ENCODE measurements at places on chromosomes 6 and 20. TPM values are rescaled to one million over a fixed set of nuclear protein-coding genes. Genes with fewer than 3 reads are reported as not detected.

- DNase-seq = no peak
Observed at GRCh38 chr6:26554447-26554696, 16.2 kb downstream of the HMGN4 start.

DNA sequence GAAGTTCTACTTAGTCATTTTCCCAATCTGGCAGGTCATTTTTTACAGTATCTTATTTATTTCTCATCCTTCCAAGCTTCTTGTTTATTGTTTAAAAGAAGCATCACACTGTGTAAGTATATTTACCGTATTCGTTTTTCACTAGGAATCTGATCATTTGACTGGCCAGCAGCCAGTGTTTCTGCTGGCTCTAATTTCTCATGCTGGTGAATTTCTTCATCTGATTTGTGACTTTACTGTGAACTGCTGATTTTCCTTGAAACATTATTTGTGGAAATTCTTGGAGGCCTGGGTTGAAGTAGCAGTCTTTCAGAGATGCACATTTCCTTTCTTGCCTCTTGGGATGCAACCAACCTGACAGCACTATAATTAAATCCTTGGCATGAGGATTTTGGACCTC, 65.9 kb downstream of the PREP start:
- DNase-seq = no peak

DNA sequence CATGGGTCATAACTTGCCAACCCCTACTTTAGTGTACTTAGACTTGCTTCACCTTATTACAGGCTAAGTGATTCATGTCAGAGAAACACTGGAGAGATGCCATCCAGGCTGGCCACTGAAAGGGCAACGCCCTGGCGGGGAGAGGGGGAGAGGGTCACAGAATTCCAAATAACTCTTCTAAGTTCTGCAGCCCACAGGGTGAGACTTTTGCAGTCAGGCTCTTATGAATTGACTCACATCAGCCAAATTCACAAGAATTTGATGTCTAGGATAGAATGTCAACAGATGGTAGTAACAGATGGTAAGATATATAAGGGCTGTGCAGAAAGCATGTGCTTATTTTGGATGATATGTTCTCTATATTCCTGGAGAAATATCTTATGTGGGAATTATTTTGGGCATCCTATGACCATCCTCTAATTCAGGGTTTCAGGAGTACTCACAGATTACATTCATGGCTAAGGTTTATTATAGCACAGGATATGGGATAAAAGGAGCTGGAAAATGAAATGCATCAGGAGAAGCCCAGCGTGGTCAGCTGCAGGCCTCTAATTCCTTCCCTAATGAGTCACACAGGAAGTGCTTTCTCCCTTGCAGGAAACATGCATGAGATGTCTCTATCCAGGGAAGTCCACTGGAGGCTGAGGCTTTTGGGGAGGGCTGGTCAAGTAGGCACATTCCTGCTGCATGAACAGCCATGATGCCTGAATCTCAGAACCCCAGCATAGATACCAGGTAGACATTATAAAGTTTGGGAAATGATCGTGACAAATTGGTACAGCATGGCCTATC, 58.7 kb upstream of the RIN2 start:
- no peak for DNase-seq

DNA sequence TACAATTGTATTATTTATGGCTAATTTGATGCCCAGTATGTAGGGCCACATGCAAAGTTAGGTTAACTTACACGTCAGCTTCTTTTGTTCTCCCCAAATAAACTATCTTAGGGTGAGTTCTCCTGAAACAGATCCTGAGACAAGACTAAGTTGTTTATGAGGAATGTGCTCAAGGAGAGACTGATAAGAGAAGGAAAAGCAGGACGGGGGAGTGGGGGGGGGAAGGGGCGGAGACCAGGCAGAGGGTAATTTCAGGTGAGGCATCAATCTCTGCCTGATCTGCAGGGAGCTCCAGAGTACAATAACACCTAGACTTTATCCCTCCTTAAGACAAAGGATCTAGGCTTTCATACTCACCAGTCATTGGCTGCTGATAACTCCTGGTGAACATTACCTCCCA, 220.6 kb upstream of the BTBD3 start:
- no peak for DNase-seq

GRCh38 chr6:162777091-162777490, 49.3 kb downstream of the PACRG start:
- no peak for DNase-seq

- DNase-seq = no peak
Observed at GRCh38 chr6:74505391-74505790, 700.5 kb downstream of the COL12A1 start.

DNA sequence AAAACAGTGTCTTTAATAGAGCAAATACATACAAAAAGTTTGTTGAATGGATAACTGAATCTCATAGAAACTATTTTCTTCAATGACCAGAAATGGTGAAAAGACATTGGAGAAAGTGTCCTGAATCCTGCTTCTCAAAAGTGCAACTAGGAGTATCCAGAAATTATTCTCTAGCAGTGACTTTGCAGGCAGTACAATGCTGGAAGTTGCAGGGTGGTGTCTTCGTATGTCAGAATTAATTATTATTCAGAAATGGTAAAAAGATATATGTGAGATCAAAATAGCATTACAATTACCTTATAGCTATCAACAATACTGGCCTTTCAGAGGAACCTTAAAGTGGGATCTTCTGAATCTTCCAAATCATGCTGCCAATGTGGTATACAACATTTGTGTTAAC, 10.0 kb downstream of the FRK start:
- no peak for DNase-seq

GRCh38 chr6:117481926-117482239, 591 bp upstream of the DCBLD1 start:
- DNase-seq = no peak

DNA sequence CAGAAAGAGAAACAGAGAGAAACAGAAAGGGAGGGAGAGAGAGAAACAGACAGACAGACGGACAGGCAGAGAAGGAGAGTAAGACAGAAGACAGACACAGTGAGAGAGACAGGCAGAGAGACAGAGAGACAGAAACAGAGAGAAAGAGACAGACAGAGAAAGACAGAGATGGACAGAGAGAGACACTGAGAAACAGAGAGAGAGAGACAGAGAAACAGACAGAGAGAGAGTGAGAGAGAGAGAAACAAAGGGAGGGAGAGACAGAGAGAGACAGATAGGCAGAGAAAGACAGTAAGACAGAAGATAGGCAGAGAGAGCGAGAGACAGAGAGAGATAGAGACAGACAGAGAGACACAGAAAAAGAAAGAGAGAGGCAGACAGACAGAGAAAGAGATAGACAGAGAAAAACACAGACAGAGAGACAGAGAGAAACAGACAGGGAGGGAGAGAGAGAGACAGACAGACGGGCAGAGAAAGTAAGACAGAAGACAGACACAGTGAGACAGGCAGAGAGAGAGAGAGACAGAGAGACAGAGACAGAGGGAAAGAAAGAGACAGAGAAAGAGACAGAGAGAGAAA, 753.4 kb upstream of the DEFB115 start:
- no peak for DNase-seq

- no peak for DNase-seq
Observed at GRCh38 chr6:157651731-157652490, 171.1 kb upstream of the SNX9 start.

- DNase-seq = no peak
Observed at GRCh38 chr6:169398342-169399105, 144.9 kb upstream of the THBS2 start.

DNA sequence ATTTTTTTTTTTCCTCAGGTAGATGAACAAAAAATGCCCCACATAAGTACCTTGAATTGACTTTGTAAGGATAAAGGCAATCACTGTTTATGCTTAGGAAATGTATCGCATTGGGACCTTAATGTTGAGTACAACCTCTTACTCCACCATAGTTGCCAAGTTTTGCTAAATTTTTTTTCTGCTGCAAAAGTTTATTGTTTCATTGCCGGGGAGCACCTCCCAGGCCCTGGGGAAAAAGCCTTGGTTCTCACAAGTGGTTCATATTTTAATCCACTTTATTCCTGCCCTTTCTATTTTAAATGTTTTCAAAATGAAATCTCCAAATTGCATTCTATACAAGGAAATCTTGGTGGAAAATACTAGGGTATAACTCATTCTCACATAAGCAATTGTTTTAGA, 52.3 kb upstream of the UTRN start:
- DNase-seq = no peak

- no peak for DNase-seq
Observed at GRCh38 chr6:12331951-12332749, 42.0 kb downstream of the EDN1 start.

DNA sequence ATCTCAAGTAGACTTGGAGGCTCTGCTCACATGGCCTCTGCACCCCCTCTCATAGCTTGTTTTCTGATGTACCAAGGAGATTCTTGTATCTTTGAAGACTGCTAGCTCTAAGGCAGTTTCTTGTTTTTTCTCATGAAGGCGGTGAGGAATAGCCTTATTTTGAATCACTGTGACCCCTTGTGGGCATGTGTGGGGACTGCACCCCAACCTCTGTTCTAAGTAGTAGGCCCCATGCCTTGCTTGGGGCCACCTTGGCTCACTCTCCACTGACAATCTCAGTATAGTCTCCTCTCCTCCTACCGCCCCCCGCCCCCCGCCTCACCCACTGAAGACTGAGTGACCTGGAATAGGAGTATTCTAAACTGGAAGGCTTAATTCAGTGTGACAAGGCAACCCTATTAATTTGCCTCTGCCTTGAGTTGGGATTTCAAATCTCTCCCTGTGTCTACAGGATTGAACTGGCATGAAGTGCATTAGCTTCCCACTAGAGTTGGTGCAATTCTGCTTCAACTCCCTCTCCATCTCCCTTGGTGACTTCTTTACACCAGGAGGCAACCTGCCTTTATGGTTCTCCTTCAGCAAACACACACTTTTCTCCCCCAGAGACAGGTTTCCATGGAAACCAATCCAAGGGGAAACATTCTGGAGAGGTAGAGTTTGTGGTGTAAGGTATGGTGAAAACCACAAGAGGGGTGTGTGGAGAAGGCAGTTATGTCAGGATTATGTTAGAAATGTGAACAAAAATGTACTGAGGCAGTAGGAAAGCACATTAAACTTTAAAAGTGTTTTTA, 75.4 kb upstream of the ECI2 start:
- DNase-seq = no peak

- no peak for DNase-seq
Observed at GRCh38 chr6:45961125-45961524, 54.5 kb downstream of the CLIC5 start.

DNA sequence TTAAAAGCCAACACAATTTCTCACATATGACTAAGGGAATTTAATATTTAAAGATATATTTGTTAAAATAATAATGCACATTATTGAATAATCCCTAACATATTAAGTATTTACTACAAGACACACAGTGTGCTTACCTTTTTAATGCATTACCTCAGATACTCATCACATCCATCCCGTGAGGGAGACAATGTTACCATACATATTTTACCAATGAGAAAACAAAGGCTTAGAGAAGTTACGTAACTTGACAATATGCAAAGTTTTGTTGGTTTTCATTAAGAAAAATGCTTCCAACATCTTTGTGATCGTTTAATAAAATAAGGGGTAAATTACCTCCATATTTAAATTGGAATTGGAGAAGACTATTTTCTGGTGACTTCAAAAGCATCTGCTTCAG, 4.3 kb downstream of the IFNGR1 start:
- no peak for DNase-seq

DNA sequence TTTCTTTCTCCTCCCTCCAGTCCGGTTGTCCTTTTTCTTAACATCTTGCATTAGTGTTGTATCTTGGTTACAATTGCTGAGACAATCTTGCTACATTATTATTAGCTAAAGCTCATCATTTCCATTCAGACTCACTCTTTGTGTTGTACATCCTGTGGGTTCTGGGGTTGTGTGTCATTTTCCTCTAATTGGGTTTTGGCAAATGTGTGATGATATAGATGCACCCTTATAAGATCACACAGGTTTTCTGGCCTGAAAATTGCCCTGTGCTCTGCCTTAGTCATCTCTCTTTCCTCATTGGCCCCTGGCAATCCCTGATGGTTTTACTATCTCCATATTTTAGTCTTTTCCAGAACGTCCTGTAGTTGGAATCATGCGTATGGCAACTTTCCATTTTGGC, 60.1 kb downstream of the PPP1R14C start:
- DNase-seq = no peak

DNA sequence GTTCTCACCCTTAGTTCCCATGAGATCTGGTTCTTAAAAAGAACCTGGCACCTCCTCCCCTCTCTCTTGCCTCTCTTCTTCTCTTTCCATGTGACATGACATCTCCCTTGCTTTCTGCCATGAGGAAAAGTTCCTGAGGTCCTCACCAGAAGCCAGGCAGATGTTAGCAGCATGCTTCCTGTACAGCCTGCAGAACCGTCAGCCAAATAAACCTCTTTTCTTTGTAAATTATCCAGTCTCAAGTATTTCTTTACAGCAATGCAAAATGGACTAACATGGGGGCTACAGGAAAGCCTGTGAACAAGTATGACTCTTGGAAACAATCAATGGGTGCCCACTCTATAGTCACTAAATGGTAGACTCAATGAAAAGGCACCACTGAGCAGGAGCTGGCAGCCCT, 34.5 kb downstream of the ADTRP start:
- no peak for DNase-seq

- DNase-seq = no peak
Observed at GRCh38 chr6:156778454-156779205, 1.5 kb downstream of the ARID1B start.

- DNase-seq = no peak
Observed at GRCh38 chr6:131036143-131036542, 26.9 kb downstream of the EPB41L2 start.

DNA sequence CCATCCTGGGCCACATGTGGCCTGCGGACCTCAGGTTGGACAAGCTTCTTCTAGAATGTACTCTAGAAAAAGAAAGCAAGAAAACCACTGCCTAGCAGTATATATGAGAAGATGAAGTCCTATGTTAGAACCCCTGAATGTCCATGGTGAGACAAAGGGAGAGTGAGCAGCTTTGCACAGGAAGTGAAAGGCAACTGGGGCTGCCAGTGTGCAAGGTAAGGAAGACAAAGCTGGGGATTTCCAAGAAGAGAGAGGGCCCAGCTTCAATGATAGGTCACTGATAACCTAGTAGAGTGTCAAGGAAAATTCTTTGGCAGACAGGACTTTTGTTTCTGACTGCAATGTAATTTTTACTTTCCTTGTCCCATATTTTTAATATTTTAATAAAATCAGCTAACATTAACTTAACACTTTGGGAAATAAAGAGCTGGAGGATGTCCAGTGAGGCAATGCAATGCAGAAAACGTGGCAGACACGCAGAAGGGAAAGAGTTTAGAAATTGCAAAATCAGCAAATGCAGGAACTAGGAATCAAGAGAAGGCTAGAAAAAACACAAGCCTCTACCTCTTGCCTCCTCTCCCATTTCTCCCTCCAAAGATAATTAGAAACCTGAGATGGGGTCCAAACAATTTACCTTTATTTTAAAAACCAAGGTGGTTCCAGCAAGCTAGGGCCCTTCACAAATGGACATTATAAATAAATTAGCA, 47.4 kb downstream of the CYP39A1 start:
- no peak for DNase-seq

MUC22 gene
- not detected for total RNA-seq

HSPA1B gene
- total RNA-seq = 285 TPM

FAM184A gene
- 30.3 TPM for total RNA-seq

RBBP8NL gene
- total RNA-seq = not detected

CYP39A1 gene
- 8.6 TPM for total RNA-seq

DLK2 gene
- 3.5 TPM for total RNA-seq

HLA-DQA2 gene
- total RNA-seq = not detected

COX4I2 gene
- 5.4 TPM for total RNA-seq

CDH26 gene
- total RNA-seq = 0.99 TPM

CCR6 gene
- 0.17 TPM for total RNA-seq

C2 gene
- 23.1 TPM for total RNA-seq

CRISP3 gene
- 0.22 TPM for total RNA-seq
